HTR-8/SVneo (cell line): ENCODE measurements at places on chromosomes 13 and 19.

DNA sequence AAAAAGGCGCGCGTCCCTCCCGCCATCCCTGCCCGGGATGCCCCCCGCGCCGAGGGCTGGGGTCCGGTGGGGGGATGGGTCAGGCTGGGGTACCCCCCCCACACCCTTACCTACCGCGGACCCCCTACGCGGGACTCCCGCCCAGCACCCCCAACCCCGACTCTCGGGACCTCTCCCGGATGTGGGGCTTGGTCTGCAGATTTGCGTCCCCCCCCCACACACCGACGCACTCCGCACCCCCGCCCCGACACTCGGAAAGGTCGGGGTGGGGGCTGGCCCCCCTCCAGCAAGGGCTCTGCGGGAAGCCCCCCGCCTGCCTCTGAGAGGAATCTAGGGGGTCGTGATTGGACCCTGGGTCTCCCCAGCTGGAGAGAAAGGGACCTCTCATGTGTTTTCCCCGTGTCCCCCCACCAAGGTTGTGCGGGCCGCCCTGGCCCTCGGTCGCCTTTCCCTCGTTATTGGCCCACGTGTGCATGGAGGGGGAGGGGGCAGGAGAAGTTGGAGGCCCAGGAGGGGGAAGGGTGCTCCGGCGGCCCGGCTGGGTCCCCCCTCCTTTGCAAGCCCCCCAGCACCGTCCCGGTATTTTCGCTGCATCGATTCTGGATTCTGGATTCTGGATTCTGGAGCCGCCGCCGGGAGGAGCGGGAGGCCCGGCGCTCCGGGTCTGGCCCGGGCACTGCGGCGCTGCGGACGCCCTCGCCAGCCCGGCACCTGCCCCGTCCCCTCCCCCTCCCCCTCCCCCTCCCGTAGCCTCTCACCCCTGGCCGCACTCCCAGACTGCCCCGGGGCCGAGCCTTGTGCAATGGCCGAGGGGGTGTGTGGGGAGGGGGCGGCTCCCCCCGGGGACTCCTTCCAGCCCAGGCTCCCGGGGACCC is 607 bp downstream of the NFIC start:
- DNase-seq: no peak

- DNase-seq: no peak
Observed at GRCh38 chr19:28201462-28201943, 1011.4 kb downstream of the UQCRFS1 start.

GRCh38 chr19:34366738-34367623 is 2.0 kb downstream of the GPI start:
- DNase-seq: no peak

DNA sequence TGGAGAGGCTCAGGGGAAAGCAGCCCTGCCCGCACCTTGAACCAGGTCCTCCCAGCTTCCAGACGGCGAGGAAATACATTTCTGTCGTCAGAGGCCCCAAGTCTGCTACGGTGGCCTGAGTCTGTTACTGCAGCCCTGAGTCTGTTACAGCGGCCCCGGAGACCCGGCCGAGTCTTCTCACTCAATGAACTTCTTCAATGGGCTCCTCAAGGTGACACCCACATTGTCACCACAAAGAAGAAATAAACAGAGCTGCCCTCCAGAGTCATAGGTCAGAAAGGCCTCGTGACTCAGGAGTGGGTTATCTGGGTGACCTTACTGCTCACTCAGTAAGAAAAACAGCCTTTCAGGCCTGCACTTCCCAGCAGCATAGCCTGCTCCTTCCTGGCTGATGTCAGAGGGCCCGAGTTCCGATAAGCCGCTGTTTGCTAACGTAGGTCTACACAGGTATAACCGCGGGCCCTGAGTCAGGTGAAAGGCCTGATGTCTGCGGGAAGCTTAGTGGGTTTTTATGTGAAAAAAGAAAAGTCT is 66.9 kb upstream of the TM9SF2 start:
- DNase-seq: no peak

DNA sequence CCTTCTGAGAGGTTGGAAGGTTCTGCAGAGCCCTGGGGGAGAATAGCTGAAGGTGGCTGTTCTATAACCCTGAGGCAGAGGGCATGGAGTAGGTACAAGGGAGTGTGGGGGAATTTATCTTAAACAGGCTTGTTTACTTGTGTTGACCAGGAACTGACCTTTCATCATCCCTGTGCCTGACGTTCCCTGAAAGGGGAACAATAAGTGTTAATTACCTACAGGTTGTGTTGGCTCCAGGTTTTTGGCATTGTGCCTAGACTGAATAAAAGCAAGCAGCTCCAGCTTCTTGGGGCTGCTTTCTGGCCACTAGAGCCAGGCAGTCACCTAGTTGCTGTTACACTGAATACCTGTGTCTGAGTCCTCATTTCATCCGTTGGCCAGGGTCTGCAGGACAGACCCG is 60.0 kb downstream of the ZNF627 start:
- DNase-seq: no peak

DNA sequence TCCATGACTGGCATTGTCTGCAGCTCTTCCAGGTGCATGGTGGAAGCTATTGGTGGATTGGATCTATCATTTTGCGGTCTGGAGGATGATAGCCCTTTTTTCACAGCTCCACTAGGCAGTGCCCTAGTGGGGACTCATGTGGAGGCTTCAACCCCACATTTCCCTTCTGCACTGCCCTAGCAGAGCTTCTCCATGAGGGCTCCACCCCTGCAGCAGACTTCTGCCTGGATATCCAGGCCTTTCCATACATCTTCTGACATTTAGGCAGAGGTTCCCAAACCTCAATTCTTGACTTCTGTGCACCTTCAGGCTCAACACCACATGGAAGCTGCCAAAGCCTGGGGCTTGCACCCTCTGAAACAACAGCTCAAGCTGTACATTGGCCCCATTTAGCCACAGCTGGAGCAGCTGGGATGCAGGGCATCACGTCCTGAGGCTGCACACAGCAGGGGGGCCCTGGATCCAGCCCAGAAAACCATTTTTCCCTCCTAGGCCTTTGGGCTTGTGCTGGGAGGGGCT is 800.2 kb upstream of the MIR17HG start:
- DNase-seq: no peak

GRCh38 chr13:112670864-112671263 is 19.0 kb upstream of the ATP11A start:
- DNase-seq: no peak

DNA sequence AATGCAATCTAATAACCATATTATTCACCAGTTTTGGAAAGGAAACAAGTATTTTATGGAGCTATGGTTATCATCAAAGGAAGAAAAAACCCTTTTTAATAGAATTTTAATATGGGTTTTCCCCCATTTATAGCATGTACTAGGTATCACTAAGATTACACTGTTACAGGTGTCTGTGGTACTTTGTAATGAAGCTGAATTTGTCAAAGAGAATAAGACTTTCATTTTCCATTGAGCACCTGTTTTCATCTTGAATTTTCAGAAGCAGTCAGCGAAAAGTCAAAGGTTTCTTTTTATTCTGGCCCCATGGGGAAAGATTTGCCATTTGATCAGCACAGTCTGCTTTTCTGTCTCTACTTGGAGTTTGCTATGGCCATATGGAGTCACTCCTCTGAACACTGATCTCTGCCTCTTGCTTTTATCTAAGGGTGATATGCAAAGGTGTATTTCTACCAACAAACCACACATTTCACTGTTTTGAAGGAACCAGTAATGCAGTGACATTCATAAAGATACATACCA is 590.0 kb downstream of the DCT start:
- no peak for DNase-seq

DNA sequence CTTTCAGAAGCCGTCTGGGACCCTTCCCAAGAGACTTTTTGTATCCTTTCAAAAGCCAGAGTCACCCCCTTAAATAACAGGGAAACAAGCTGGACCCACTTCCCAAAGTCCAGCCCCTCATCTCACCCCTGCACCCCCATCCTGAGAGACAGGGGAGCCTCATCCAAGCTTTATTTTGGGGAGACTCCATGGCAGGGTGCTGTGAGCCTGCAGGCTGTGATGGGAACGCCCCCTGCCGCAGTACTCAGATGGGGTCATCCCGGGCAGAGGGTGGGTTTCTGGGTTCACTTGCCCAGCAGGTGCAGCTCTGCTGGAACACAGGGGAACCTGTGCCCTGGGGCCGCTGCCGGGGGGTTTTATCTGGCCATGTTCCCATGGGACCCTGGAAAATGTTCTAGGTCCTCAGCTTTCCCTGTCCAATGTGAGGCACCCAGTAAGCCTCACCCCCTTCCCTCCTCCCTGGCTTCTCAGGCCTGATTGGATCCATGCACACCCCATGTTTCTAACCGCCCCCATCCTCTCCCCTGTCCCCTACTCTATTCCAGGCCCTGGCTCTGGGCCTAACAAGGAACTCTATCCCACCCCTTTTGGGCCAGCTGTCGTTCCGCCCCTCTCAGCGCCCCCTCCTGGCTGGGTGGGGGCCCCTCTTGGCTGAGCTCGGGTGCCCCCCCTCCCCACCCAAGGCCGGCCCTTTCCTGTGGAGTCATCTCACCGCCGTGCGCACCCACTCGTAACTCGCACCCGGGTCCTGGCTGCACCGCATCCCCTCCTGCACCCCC is 1.0 kb downstream of the HIF3A start:
- DNase-seq: no peak

GRCh38 chr13:33401238-33401637 is 115.7 kb upstream of the STARD13 start:
- no peak for DNase-seq

GRCh38 chr13:76600081-76600480 is 286.1 kb downstream of the KCTD12 start:
- DNase-seq: no peak

DNA sequence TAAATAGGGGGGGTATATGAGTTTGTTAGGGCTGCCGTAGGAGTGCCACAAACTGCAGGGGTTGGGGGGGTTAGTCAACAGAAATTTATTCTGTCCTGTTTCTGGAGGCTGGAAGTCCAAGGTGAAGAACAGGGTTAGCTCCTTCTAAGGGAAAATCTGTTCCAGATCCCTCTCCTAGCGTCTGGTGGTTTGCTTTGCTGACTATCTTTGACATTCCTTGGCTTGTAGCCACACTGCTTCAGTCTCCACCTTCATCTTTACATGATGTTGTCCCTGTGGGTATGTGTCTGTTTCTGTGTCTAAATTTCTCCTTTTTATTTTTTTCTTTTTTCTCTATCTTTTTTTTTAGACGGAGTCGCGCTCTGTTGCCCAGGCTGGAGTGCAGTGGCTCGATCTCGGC is 8.1 kb upstream of the ICAM1 start:
- DNase-seq: no peak

DNA sequence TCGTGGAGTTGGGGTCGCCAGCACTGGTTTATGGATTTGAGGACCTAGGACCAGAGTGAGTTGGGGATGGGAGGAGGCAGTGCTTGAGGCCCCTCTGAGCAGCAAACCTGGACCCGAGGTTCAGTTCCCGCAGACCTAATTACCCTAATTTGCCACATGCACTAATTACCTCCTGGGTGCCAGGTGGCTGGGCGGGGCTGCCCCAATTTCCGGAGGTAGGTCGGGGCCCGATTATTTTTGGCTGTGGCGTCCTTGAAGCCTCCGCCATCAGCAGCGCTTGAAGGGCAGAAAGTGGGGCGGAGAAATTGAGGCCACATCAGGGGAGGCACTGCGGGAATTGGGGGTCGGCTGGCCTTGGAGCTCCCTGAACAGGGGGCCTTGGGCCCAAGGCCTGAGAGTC is 5.9 kb upstream of the HOMER3 start:
- no peak for DNase-seq

DNA sequence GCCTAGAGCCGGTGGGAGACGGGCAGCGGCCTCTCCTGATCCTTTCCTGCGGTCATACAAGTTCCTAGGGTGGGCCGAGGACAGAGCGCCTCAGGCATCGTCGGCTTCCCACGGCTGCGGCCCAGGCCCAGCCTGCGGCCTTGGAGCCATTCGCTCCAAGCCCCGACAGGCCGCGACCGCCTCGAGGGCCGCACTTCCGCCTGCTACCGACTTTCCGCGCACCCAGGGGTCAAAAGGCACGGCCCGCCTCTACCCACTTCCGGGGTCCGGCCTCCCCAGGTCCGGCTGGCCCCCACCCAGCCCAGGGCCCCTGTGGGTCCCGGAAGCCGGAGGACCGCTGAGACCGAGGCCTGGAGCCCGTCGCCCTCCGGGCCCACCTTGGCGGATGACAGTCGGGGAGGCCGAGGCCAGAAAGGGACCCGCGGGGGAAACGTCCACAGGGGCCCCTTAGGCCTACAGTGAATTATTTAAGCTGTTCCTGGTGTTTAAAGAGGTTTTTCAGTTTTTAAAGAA is 16.2 kb downstream of the ZIC2 start:
- no peak for DNase-seq

GRCh38 chr19:2173388-2173766 is 9.6 kb downstream of the DOT1L start:
- DNase-seq: no peak

GRCh38 chr13:48594096-48594815 is 59.5 kb upstream of the CYSLTR2 start:
- DNase-seq: no peak

DNA sequence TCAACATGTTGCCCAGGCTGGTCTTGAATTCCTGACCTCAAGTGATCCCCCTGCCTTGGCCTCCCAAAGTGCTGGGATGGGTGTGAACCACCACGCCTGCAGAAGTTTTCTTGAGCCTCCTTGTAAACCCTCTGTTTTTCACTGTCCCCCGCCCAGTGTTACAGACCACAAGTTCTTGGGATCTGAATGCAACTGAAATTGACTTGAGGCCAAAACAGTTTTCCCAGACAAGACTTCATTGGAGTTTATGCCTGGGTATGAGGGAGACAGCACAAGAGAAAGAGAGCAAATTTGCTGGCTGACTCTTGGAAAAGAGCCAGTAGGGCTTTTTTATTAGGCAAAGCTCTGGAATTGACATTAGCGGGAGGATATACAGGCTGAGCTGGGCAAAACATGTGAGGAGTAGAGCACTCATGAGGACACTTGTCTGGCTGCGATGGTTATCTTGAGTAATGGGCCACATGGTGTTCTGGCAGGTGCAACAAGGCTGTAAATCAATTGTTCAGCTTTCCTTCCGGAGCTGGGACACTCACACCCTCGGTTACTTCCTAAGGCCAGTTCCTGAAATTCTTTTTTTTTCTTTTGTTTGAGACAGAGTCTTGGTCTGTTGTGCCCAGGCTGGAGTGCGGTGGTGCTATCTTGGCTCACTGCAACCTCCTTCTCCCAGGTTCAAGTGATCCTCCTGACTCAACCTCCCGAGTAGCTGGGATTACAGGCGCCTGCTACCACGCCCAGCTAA is 12.7 kb upstream of the HNRNPL start:
- peak; percentile 33 for DNase-seq

- no peak for DNase-seq
Observed at GRCh38 chr13:112464720-112465119, 88.6 kb downstream of the SPACA7 start.

DNA sequence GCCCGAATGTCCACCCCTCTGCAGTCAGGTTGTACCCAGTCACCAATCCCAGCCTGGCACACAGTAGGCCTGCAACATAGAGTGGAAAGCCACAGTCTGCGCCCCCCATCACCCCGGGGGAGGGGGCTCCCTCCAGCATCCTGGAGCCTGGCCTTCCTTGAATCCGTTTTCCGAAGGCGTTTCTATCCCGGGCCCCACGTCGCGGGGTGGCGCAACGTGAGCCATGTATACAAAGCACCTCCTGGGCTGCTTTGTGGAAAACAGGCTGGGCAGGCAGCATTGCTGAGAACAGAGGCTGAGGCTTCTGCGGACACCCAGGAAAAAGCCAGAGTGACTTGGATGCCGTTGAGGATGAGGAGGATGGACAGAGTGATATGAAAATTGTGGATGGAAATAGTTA is 103.3 kb upstream of the USP29 start:
- DNase-seq: no peak

- no peak for DNase-seq
Observed at GRCh38 chr13:27617881-27618321, 2.4 kb downstream of the LNX2 start.
